ENCODE measurements at places on chromosomes 1 and 21.

DNA sequence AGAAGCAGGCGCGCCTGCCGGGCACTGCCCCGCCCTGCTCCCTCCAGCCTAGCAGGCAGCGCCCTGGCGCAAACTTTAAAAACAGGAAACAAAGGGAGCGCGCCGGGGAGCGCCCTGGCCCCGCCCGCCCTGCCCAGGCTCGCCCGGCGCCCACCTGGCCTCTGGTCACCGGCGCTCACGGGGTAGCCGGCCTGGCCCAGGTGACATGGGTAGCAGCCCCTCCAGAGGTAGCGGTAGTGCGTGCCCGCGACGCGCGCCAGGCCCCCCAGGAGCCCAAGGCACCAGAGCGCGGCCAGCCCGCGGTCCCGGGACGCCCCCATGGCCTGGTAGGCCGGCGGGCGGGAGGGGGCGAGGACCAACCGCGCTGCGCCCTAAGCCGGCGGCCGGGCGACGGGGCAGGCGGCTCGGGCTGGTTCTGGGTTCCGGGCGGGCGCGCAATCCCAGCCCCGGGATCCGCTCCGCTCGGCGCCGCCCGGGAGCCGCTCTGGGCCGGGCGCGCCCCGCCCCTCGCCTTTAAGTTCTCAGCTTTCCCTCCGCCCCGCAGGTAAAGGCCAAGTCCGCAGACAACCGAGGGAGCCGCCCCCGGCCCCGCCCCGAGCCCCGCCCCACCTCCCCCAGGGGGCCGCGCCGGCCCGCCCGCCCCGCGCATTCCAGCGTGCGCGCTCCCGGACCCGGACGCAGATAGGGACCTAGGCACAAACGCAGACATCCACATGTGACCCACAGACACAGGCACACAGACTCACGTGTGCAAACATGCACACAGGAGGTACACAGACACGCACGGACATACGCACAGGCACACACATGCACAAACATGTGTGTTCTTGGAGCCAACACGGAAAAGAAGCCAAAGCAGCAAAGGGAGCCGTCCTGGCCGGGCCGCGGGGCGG lies 76.7 kb downstream of the ARHGEF16 start:
- DNase-seq, result peak; percentile 25

DNA sequence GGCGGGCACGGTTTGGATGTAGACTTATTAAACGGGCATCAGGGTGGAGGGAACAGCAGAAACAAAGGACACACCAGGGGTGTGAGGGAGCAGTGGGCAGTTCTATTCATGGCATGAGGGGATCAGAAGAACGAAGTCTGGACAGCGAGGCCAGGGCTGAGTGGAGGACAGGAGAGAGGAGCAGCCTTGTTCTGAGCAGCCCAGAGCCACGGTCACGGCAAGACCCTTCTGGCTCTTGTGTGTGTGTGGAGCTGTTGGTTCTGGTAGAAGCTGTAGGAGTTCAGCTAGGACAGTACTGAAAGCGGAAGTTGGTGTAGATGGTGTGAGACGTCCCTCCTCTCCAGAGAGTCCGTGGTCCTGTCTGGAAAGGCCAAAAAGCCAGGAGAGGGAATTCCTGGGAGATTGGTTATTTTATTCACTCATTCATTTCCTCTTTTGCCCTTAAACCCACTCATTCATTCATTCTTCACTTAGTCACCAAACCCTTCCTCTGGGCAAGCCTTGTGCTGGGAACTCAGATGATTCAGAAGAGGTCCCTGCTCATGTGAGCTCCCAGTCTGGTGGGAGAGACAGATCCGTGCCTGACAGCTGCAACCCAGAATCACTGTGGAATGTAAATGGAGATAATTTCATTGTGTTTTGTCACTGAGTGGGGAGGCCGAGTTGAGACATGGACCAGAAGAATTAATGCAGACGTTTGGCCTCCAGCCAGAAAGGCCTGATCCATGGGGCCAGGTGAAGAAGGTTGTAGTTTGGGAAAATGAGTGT lies 4.1 kb upstream of the ACOT11 start:
- no peak for DNase-seq

- no peak for DNase-seq
Measured at GRCh38 chr21:25578056-25578961, 29.0 kb downstream of the MRPL39 start.

GRCh38 chr21:42991992-42992740 lies 17.8 kb downstream of the PKNOX1 start:
- peak; percentile 77 for DNase-seq

GRCh38 chr1:213171711-213172110 lies 120.7 kb downstream of the RPS6KC1 start:
- DNase-seq, result no peak

DNA sequence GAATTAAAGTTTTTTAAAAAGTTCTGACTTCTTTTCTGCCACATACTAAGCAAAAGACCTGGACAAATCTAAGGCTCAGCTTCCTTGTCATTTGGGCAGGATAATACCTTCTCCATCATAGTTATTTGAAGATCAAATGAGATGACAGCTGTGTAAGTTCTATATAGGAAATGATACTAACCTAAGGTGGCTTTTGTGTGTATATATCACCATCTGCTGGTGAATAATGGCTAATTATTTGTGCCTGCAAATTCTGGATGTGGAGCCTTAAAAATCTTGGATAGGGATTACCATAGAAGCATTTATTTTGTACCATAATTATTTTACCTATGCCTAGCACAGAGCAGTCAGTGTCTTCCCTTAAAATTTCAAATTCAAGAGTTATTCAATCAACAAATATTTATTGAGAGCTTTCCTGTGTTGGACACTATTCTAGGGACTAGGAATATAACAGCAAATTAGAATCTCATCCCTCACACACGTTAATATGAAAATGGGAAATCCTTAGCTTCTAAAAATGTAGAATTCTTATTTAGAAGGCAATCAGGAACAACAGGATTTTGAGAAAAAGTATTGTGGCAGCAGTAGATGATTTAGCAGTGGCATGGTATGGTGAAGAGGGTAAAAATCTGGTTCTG lies 89.8 kb downstream of the TMEM200B start:
- DNase-seq, result peak; percentile 19

GRCh38 chr21:39182016-39182415 lies 1.2 kb downstream of the PSMG1 start:
- no peak for DNase-seq

GRCh38 chr1:2288311-2288710 lies 60.2 kb downstream of the SKI start:
- DNase-seq, result no peak

DNA sequence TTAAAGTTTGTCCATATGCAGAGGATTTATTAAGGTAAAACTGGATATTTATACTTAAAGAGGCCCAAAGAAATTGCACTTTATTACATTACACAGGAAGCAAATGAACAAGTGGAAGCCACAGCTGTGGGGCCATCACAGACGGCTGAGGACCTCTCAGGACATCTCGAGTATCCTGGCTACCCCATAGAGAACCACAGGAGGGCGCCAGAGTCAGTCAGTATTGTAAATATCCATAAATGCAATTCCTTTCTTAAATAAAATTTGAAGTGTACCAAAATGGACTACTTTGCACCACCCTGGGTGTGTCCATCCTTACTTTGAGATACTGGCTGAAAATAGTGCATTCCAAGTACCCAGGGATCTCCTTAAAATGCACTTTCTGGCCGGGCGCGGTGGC lies 257.2 kb downstream of the MRPL39 start:
- no peak for DNase-seq

GRCh38 chr1:151372058-151372934 lies at the start of gene SELENBP1:
TSS of gene SELENBP1 (minus strand) at chr1:151372705. CDS start at chr1:151372641, 64 bp downstream.
- no peak for DNase-seq

DNA sequence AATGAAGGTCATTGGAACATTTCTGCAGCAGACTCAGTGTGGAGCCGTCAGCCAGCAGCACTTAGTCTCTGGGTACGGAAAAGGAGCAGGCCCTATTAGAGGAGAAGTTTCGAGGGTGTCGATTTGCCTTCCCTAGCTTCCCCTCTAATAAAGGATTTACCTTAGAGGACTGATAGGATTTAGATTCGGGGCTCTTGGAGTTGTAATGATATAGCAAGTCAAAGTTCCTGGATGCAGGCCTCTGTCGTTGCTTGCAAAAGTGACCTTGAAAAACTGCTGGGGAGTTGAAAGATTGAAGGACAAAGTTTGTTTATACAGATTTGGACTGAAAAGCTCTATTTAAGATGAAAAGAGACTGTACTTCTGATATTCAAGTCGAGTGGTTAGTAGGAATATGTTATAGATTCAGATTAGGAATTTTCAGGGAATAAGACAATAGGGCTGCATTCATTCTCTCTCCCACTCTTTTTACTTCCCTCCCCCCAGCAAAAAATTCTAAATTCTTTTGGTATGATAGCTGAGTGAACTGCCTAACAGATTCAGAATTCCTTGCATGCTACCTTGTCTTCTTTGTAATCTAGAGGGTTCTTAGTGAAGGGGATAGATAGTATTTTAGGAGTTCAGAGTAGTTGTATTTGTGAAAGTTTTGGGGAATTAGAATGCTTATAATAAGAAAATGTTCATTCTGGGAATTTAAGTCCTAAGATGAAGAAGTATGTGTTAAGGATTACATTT lies 19.2 kb downstream of the NFYC start:
- no peak for DNase-seq

DNA sequence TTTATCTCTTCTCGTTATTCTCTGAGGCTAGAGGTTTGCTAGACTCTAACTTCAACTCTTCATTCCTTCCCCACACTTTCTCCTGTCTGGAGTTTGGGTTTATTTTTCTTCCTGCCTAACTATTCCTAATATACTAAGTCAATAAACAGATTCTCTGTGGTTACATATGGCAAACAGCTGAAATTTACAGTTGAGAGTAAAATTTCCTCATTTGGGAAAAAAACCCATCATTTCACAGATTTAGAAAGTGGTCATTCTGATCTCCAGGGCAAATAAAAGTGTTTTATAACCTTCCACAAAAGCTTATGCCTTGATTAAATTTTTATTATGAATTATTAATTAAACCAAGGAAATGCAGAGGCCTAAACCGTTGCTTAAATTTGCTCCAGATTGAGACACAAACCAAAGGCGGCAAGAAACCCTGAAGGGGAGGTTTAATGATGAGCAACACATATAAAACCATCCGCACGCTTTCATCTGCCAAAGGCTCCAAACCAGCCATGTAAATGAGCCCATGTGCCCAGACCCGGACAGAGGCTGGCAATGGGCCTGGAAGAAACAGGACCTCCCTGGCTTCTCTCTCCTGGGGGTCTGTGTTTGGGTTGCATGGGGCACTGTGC lies 201.7 kb upstream of the LMO4 start:
- no peak for DNase-seq

DNA sequence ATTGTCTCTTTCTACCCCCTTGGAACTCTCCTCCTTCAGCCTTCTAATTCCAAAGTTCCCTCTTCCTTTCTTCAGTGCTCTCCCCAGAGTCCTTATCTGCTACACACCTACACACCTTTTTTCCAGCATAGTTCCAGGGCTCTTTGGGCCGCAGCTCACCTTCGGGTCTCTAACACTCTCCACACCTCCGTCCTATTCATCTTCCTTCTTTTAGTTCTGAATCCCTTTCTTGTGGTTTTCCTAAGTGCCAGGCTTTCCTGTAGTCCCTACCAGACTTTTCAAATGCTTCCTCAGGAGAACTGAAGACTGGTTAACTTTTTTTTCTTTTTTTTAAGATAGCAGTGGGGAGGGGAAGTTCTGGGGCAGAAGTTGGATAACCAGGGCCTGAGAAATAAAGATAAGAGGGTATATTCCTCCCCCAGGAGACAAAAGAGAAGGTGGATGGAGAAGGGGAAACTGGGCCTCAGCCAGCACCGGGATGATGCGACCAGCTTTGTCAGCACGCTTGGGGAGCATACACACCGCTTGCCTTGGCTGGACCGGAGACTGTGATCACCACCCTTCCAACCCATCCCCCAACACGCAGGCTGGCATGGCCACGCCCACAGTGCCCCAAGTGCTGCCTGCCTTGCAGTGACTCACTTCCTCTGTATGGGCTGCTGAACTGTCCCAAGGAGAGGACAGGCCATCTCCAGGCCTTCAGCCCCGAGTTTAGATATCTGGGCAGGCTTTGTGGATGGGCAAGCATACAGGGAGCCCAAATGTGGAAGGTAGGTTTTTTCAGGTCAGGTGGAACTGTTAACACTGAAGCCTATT lies 2.5 kb upstream of the CERS2 start:
- no peak for DNase-seq

DNA sequence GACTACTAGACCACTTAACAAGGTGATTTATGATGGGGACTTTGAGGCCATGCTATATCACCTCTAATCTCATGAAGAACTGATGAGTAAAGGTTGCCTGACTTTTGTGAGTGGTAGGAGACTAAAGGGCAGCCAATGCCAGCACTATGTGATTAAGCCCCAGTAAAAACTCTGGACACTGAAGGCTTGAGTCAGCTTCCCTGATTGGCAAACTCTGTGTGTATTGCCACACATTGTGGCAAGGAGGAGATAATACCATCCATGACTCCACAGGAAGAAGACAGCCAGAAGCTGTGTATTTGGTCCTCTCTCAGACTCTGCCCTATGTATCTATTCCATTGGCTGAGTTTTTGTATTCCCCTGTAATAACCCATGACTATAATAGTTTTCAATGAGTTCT lies 413.3 kb upstream of the ZRANB2 start:
- DNase-seq, result peak; percentile 29

- DNase-seq, result no peak
Measured at GRCh38 chr1:11967028-11967547, 13.2 kb upstream of the MFN2 start.

GRCh38 chr1:219757890-219758289 lies 145.0 kb upstream of the ZC3H11B start:
- no peak for DNase-seq

DNA sequence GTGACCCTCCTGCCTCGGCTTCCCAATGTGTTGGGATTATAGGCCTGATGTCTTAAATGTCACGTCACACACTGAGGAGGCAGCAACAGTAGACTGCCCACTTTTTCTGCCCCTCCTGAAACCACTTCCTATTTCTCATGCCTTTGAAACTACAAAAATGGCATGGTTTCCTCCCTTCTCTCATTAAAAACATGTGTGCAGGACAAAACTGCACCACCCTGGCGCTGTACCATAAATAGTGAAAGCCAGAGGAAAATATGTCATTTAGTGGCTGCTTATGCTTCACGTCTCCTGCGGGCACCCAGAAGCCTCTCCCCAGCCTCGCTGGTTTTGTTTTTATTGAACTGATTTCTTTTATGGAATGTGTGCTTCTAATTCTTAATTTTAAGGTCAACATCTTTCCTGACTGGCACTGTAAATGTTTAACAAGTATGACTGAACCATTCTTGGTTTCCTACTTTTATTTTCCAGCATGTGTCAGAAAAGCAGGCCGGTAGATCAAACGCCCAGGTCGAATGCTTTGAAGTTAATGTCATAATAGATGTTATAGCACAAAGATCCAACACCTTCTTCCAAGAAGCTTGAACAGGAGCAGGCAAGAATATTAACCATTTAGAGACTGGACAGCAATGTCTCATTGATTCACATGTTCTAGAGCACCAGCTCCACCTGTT lies 59.6 kb upstream of the C1orf87 start:
- DNase-seq, result peak; percentile 94

GRCh38 chr1:118258975-118259374 lies 73.9 kb upstream of the SPAG17 start:
- DNase-seq, result no peak

- DNase-seq, result no peak
Measured at GRCh38 chr1:165753934-165754333, 14.7 kb downstream of the TMCO1 start.
